ENCODE measurements at places on chromosomes 1 and 21. TPM values are rescaled to one million over a fixed set of nuclear protein-coding genes. Genes with fewer than 3 reads are reported as not detected.
A peak's percentile ranks its signal among the peaks of the same experiment; 100 is the strongest.

The APCS gene
- total RNA-seq, result not detected

DNA sequence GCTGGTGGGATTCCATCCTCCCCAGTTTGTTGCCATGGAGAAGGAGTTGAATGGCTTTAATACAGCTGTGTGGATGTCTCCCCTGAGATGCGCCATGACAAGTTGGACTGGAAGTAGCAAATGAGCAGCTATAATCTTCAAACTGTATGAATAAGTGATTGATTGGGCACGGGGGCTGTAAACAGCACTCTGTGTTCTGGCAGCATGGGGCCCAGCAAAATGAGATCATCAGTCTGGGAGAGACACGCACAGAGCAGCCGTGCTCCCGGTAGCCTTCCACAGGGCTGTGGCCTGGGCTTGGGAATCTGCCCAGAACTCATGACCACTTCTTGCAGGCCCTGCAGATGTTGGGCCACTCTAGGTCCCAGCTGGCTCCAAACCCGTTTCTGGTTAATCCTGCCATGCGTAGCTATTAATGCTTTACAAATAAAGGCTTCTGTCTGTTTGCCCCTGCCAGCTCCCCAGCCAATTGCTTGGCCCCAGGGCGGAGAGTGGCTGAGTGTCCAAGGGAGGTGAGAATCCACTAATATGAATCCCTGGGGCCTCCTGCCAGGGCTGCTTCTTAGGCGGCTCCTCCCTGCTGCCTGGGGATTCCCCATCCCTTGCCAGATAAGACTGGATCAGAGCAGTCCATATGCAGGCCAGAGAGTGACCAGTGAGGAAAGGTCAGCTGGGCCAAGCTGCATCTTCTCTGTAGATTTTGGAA lies 642.9 kb downstream of the AJAP1 start:
- DNase-seq, result peak; percentile 60

- DNase-seq, result no peak
Measured at GRCh38 chr1:7278827-7279765, 492.0 kb upstream of the VAMP3 start.

DNA sequence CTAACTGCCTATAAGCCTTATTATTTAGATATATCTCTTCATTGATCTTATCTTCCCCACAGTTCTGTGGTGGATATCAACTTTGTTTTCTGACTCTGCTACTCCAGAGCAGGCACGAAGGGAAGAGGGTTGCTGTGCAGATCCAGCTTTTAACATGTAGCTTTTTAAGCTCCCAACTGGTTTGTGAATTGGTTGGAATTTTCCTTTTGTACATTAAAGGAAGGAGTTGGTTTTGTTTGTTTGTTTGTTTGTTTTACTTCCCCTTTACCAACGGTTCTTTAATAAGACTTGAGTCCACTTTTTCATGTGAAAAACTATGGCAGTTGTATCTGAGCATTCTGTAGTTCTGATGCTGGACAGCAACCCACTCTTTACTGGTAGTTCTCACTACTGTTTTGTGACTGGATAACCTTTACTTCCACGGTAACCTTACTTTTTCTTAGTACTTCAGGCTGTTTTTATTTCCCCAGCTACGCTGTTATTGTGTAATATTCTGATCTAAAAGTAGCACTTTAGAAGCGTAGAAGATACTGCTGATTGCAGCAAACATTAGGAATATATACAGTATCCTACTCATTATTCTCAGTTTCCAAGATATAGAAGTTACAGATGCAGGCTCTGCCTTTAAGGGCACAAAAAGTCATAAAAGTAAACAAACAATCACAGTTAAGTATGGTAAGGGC lies 1.6 kb downstream of the GNPAT start:
- no peak for DNase-seq

DNA sequence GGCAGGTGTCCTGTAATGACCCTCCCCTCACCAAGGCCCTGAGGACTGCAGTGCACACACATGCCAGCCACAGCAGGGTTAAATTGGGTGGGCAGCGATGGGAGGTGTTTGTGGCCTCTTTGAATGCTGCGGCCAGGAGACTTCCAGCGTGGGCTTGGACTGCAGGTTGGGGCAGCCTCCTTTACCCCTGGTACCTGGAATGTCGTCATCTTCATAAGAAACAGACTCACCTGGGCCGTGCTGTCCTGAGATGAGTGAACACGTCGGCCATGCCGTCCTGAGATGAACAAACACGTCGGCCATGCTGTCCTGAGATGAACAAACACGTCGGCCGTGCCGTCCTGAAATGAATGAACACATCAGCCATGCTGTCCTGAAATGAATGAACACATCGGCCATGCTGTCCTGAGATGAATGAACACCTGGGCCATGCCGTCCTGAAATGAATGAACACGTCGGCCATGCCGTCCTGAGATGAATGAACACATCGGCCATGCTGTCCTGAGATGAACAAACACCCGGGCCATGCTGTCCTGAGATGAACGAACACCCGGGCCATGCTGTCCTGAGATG lies 50.1 kb upstream of the COL6A1 start:
- no peak for DNase-seq

The IVL gene
- total RNA-seq, result not detected

GRCh38 chr1:177183836-177184235 lies 13.1 kb downstream of the BRINP2 start:
- DNase-seq, result no peak

The UBASH3A gene
- not detected for total RNA-seq

- DNase-seq, result no peak
Measured at GRCh38 chr1:20167126-20167525, 18.8 kb upstream of the UBXN10 start.

The NR0B2 gene
- total RNA-seq, result 5.3 TPM

GRCh38 chr1:47796626-47797025 lies 200.6 kb downstream of the TRABD2B start:
- DNase-seq, result no peak

The LRRC53 gene
- total RNA-seq, result not detected

The WDR64 gene
- not detected for total RNA-seq

The PLA2G2D gene
- not detected for total RNA-seq

The MEX3A gene
- total RNA-seq, result 0.17 TPM

The DENND4B gene
- total RNA-seq, result 51.7 TPM

DNA sequence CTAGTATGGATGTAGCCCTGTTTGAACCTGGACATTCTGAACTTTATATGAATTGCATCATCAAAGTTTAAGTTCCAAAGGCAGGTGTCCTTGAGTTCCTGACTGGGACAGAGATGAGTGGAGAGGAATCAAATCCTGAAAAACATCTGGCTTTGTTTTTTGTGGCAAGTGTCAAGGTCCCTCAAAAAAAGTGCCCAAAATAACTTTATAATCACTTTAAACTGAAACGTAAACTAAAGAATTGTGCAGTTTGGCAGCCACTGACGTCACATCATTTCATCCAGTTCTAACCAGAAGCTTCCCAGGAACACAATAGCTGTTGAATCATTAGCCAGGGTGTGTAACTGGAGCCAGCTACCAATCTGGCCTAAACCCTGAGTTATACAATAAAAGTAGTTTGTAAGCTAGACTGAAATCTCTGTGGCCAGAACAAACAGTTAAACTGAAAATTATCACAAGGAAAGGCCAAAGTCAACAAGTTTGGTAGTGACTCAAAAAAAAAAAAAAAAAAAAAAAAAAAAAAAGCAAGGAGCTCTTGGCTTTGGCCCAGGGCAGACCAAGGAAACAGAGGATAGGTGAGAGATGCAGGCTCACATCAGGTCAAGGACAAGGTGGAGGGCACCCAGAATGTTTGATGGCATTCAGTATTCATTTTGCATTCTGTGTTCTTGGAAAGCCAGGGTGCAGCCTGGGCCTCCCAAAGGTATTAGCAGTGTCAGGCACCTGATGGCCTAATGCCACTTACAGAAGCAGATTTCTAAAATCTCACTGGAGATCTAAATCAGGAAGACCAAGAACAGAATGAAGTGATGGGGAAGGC lies 74.3 kb downstream of the TNFSF18 start:
- no peak for DNase-seq

- DNase-seq, result no peak
Measured at GRCh38 chr1:89815611-89816010, 5.2 kb upstream of the LRRC8D start.

- DNase-seq, result no peak
Measured at GRCh38 chr1:178232949-178233348, 139.0 kb downstream of the RASAL2 start.

DNA sequence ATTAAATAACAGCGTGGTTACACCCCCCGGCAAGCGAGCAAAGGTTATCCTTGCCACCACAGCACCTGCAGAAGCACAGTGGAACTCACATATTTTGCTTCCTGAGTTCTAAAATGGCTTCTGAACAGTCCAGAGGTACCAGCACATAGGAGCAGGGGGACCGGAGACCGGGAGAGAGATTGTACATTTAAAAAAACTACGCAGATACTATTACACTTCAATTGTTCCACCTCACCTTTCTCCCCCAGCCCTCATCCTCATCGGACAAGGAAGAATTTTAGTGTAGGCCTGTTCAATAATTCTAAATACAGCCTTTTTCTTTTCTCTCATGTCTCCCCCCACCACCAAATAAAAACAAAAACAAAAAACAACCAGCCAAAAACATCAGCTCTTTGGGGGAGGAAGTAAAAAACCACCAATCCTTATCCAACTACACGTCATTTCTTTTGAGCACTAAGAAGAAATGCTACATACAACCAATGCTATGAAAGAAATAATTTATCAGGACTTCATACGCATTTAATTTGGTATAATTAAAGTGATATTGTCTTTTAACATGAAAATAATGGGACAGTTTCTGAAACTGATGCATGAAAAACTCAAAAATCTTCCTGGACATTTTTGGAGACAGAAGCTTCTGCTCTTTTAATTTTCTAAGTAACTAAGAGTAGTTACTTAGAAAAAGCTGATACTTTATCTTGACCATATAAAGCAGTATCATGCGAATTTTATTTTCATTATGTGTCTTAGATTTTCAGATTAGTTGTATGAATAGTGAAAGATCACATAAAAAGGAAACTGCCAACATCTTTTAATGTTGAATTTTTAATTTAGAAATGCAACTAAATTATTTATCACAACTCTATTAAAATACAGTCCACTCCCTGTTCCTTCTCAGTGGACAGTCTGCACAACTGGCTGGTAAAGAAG lies 9.1 kb downstream of the CDKN2C start:
- no peak for DNase-seq

DNA sequence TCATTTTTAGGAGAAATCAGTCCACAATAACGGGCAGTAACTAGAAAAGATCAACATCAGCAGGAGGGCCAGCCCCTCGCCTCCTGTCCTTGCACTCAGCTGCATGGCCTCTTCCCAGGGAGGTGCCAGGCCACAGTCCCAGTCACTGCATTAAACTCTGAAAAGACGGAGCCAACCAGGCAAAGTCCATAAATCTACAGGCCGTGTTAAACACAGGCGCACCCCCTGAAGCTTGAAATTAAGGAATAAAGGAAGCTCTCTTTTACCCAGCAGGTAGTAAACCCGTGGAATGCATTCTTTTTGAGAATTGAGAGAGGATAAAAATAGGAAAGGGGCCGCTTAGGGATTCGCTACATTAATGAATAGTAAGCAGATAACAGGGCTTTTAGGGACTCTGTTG lies 18.4 kb downstream of the H6PD start:
- no peak for DNase-seq

DNA sequence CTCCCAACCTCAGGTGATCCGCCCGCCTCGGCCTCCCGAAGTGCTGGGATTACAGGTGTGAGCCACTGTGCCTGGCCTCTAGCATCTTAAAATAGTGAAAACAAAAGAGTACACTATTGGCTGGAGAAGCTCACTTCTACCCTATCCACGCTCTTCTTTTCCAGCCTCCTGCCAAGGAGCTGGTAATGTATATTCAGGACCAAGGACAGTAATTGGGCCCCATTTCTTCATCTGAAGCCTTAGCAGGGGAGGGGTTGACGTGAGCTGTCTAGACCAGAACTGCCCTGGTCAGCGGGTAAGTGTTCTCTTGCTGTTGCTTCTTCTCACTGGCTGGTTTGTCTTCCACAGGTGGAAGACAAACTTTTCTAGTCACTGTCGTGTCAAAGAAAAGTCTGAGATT lies 70.2 kb downstream of the DNM3 start:
- no peak for DNase-seq

DNA sequence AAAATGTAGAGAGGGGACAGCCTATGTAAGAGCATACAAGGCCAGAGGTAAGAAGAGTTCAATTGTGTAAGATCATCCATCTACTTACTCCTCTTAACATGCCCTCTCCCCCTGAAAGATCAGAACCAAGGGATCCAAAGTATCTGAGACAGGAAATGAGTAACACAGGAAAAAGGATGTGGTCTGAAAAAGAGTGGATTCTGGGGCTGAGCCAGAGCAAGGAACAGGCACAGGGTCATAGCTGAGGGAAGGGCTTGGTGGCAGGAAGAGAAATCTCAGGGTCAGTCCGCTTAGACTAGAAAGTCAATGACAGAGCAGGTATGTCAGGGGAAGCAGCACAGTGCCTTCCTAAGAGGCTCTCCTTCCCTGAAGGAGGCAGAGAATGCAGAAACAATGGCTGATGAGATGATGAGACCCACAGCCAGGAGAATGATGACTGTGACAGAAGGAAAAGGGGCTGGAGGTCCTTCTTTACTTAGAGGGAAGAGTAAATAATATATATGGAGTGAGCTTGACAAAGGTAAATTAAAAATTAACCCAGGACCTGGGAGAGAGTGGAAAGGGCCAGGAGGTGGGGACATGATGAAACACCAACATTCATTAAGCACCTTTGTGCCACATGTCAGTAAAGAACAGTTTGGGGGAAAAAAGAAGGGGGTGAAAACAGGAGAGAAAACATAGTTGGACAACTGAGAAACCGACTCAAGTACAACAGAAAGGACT lies 26.2 kb upstream of the A3GALT2 start:
- no peak for DNase-seq

GRCh38 chr1:218409946-218410510 lies 64.9 kb downstream of the TGFB2 start:
- no peak for DNase-seq

DNA sequence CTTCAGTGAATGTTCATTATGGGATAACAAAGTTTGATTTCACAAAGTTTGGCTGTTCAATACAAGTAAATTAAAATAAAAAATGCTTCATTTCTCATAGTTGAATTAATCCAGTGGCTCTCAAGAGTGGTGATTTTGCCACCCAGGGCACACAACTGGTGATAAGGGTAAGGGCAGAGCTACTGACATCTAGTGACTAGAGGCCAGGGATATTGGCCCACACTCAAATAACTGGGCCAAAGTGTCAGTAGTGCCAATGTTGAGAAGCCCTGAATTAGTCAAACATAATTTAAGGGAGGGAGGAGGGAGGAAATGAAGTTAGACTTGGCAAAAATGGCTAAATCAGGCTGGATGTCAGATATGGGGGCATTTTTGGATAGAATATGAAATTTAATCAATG lies 880.5 kb upstream of the ADGRL4 start:
- no peak for DNase-seq

The FAM167B gene
- 9.1 TPM for total RNA-seq

The PIGP gene
- total RNA-seq, result 36.8 TPM
